ENCODE measurements at places on chromosomes 12 and 14. TPM values are rescaled to one million over a fixed set of nuclear protein-coding genes. Genes with fewer than 3 reads are reported as not detected.
A peak's percentile ranks its signal among the peaks of the same experiment; 100 is the strongest.

ADCK1 gene
- 9.0 TPM for total RNA-seq

DNA sequence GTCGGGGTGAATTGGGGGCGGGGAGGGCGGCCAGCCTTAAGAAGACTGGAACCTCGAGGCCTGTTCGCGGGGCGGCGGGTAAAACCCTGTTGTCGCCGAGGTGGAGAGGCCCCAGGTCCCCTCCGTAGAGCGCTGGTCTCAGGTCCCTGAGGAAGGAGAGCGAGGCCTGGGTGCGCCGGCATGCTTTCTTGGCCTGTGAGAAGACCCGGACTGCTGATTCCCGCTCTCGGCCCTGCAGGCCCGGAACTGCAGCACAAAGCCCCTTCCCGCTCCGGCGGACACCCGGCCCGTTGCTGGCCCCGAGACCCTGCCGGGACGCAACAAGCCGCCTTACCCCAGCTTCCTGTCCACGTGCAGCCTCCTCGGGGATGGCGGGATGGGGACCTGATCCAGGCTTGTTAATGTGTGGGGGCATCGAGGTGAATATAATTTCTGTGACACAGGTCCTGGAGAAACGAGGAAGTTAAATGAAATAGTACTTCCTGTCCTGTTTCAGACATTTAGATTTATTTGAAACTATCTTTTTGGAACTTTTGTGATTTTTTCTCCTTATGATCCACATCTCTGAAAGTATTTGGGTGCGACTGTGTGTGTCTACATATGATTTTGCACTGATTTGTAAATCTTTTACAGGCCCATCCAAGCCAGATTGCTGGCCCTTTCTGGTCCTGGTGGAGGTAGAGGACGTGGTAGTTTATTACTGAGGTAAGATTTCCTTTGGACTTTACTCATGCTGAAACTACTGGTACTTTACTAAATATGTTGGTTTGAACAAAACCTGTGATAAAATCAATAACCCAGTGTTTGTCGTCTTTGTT, 600 bp downstream of the PNN start:
- DNase-seq = peak; percentile 91

ANO2 gene
- 34.6 TPM for total RNA-seq

DNA sequence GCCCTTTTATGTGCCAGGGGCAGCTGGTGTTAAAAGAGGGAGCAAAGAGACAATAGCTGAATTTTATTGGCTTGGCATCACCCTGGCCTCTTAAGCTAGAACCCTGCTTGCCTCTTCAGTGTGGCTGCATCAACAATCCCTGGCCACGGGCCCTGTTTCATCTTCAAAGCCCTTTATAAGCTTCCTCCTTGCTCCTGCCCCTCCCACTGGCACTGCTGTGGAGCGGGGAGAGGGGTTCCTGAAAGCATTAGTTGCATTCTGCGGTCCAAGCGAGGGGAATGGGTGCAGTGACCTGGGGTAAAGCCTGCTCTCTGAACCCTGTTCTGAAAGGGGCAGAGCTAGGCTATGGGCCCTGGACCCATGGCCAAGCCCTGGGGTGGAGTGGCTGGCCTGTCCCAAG, 220 bp upstream of the KRT83 start:
- DNase-seq = peak; percentile 53

PUS1 gene
- 38.1 TPM for total RNA-seq

- DNase-seq = no peak
Measured at GRCh38 chr14:30971586-30971985, 53.9 kb upstream of the AP4S1 start.

- DNase-seq = no peak
Measured at GRCh38 chr14:69003626-69004025, 24.5 kb upstream of the ACTN1 start.

GRCh38 chr14:56241461-56241860, 123.2 kb downstream of the PELI2 start:
- no peak for DNase-seq

- no peak for DNase-seq
Measured at GRCh38 chr12:132921685-132922084, 34.3 kb upstream of the CHFR start.

LIN7A gene
- total RNA-seq = 5.8 TPM

CCDC197 gene
- not detected for total RNA-seq

- no peak for DNase-seq
Measured at GRCh38 chr12:89311703-89312293, 40.5 kb downstream of the DUSP6 start.

- DNase-seq = no peak
Measured at GRCh38 chr12:12506496-12506890, 56.2 kb downstream of the DUSP16 start.

GRCh38 chr14:92688434-92689375, 59.7 kb downstream of the LGMN start:
- no peak for DNase-seq

DNA sequence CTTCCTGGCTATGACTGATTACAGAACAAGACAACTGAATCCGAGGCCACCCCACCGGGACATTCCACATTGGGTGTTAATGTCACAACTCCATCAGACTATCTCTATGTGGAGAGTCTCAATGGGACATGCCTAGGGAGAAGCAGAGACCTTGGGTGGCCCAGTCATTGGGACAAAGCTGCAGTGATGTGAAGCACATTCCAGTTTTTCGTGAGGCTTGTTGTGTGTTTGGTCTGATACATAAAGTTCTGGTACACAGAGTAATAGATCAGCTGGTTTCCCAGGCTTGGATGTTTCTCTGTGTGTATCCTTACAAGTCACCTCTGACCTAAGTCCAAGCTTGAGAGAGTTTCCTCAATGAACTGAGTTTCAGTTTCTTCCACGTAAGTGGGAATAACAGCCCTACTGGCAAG, 42.3 kb downstream of the CPM start:
- DNase-seq = no peak

DNA sequence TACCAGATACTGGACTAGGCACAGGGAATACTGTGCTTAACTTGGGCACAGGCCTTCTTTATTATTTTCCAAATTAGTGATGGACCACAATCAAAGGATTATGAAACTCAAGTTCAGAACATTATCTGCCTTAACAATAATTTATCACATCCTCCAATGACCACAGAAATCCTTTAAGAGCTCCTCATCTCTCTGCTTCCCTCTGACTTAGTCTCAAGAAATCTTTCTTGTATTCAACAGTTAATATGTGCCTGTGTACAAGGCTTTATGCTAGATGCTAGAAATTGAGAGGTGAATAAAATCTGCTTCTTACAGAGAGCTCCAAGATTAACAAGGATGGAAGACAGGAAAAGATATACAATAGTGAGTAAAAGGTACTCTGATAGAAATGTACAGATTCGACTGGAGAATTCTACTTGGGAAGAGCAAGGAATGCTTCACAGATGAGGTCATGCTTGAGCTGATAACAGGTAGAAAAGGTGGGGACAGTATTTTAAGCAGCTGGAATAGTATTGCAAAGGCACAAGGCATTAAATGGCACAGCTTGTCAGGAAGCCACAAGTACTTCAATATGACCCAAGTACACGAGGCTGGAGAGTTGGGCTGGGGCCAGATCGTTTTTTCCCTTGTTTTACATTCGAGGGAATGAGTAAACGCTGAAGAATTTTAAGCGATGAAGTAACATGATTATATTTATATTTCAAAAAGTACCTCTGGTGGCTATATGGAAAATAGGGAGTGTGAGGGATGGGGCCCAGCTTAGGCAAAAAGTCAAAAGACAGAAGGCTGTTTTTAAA, 55.1 kb upstream of the ARID2 start:
- no peak for DNase-seq

DNA sequence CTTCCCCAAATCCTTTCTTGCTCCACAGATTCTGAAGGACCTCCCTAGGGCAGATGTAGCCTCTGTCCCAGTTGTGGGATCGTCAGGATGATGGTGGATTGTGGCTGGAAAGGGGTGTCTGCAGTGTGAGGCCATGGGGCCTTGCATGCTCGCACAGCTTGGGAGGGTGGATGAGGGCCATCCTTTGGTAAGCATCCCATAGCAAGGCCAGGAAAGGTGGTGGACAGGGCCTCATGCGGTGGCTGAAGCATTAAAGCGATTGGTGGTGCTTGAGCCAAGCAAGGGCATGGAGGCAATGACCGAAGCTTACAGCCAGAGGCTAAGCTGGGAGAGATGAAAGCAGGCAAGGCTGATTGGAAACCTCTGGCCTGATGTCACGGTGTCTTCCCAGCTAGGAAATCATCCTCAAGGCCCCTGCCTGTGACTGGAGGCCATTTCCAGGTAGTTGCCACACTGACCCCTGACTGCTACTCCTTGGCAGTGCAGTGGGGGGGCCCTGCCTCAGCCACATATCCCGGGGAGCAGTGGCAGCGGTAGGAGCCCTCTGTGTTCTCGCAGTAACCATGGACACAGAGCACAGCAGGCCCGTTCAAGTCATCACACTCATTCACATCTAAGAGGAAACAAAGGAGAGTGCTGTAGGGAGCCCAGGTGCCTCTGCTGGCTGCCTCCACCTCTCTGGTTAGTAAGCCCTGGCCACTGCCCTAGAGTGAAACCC, 7.0 kb downstream of the ISCA2 start:
- no peak for DNase-seq

Data from mesenteric fat pad (tissue), 1 donor.